C1 segment of cervical spinal cord (tissue), 14 donors: ENCODE measurements at places on chromosomes 2 and 18.

- DNase-seq, result peak; percentile 37
Observed at GRCh38 chr2:238231251-238231793, 8.5 kb downstream of the HES6 start.

GRCh38 chr2:211867845-211868451 lies 670.7 kb downstream of the ERBB4 start:
- DNase-seq, result no peak

GRCh38 chr2:145075454-145076062 lies 555.6 kb upstream of the ZEB2 start:
- no peak for DNase-seq

GRCh38 chr2:46720592-46721185 lies 194.9 kb downstream of the MCFD2 start:
- no peak for DNase-seq

DNA sequence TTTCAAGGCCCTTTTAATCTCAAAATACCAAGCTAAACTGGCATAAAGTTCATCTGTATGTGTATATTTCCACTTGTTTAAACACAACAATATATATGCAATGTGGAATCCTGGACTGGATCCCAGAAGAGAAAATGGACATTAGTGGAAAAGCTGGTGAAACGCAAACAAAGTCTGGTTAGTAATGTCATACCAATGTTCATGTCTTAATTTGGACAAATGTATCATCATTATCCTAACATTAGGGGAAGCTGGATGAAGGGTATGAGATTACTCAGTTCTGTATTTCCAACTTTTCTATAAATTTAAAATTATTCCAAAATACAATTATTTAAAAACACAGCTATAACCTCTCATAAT lies 3.8 kb downstream of the SP3 start:
- DNase-seq, result no peak

- DNase-seq, result no peak
Observed at GRCh38 chr2:50995610-50996009, 36.3 kb downstream of the NRXN1 start.

DNA sequence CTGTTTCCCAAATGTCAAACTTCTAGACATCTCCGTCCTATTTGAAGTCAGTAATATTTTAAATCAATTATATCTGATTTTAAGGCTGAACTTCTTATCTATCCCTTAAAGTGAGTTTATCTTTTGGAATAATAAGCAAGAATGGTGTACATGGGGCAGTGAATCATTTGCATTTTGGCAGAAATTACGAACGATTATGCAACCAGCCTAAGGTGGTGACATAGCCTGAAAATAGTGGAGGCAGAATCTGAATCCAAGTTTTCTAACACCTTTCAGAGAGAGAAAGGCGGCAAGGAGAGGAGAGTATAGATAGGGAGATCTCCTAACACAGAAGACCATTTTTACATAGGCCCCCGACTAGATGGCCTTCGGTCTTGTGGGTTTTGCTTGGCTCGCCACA lies 10.7 kb downstream of the ZBTB14 start:
- DNase-seq, result no peak

- no peak for DNase-seq
Observed at GRCh38 chr18:79452991-79453645, 57.4 kb downstream of the NFATC1 start.

DNA sequence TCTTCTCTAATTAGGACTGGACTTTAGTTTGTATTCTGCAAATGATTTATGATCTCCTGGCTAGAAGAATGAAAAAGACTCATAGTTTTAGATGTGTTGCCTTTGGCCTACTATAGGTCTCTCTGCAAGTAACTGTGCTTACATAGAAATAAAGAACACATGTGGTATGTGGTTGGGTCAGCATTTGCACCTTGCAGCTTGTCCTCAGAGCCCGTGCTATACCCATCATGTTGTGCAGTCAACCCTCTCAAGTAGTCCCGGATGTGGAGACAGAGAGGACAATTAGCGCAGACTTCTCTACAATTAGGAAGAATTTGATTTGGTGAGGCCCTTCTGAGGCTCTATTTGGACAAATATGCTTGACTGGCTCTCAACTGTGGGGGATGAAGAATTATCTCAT lies 203.7 kb upstream of the ITGA4 start:
- DNase-seq, result no peak

DNA sequence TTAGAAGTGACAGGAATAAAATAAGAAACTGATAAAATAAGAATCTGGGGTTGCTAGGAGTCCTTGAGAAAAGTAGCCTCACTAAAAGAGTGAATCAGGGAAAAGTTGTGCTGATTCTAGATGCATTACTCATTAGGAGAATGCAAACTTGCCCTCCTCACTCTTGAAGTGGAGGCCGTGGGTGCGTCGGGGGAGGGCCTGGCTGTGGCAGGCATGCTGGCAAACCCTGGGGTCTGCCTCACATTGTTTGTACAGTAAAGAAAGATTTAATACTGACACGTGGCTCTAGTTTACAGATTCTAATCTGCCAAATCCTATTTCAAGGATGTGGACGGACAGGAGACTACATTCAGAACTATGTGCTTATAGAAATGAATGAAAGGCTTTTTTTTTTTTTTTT lies 41.9 kb downstream of the TANC1 start:
- no peak for DNase-seq

DNA sequence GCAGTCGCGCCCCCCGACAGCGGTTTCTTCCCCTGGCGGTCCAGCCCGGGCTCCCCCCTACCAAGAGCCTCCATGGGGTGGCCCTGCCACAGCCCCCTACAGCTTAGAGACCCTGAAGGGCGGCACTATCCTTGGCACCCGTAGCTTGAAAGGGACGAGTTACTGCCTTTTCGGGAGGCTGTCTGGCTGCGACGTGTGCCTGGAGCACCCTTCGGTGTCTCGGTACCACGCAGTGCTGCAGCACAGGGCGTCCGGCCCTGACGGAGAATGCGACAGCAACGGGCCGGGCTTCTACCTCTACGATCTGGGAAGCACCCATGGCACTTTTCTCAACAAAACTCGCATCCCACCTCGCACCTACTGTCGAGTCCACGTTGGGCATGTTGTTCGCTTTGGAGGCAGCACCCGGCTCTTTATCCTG lies 475 bp downstream of the SLC4A1AP start:
- DNase-seq, result no peak

DNA sequence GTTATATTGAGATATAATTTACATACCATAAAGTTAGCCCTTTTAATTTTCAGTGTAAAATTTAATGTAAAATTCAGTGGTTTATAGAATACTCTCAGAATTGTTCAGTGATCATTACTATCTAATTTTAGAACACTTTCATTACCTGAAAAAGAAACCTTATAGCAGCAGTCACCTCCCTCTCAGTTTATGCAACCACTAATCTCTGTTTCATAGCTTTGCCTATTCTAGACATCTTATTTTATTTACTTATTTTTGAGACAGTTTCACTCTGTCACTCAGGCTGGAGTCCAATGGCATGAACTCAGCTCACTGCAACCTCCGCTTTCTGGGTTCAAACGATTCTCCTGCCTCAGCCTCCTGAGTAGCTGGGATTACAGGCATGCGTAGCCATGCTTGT lies 479.6 kb downstream of the DPP10 start:
- no peak for DNase-seq
